ENCODE measurements at places on chromosomes 5 and 9.

DNA sequence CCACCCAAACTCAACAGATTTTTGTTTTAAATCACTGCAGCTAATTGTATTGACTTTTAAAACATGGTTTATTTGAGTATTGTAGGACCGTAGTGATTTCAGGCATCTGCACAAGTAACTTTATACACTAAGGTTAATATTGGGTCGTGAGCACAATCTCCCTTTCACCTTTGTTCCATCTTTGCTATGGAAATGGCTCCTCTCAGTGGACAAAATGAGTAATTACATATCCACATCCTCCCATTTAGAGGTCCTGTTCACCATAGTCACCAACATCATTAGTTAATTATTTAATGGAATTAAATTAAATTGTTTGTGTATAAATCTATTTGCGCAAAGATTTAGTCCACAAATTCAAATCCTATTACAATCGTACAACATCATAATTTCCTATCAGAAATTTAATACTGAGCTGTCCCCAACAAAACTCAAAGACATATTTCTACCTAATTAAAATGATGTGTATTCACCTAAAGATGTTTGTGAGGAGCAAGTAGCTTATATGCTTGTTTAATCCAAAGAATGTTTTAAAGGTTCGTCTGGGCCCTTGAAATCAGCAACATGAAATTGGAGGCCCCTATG lies 173.0 kb upstream of the DAPK1 start:
- peak; percentile 80 for DNase-seq

DNA sequence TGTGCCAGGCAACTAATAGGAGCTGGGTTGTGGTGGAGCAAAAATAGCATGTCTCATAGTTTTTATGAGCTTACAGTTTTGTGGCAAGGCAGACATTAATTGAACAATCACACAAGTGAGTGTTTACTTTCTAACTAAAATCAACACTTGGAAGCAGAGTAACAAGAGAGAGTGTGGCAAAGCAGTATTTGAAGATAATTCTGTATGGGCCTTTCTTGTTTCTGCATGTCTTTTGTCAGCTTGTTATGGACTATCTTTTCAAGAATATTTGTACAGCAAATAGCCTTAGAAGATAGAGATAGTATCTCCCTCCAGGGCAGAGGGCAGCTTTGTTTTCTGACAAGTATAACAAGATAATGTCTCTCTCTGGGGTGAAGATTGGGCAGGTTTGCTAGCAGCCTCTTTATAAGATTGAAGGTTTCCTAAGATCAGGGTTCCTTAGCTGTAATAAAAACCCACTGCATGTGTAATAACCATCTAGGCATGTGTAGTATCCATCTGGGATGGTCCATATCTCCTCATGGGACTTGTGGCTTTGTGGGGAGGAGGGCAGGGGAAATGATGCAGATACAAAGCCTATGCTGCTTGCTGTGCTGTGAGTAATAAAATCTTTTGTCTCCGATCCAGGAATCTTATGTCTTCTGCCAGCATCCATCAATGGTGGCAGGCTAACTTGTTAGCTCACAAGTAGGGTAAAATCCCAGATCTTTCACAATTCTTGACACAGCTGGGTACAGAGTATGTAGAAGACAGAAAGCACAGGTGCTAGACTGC lies 479.9 kb downstream of the KDM4C start:
- DNase-seq = no peak

- DNase-seq = no peak
Observed at GRCh38 chr9:79671558-79671957, 99.8 kb downstream of the TLE4 start.

GRCh38 chr9:76835571-76836283 lies 70.2 kb downstream of the PRUNE2 start:
- DNase-seq = peak; percentile 77

DNA sequence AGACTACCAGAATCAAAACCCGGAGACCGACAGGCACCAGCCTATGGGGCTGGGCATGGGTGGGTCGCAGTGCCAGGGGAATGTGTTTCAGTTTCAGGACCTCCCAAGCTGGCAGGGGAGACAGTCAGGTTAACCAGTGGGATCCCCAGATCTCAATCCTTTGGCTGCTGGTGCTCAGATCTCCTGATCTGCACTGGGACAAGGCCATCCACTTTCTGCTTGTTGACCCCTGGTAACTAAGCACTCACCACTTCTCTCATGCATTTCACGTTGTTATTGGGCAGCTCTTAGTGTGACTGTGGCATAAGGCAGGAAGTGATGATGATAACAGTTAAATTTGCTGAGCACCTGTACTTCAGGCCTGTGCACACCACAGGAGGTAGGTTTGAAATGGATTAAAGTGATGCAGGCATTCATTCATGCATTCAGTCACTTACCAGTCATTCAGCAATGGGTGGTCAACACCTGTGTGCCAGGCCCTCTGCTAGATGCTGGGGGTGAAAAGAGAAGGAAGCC lies 42.1 kb upstream of the STXBP1 start:
- peak; percentile 70 for DNase-seq

DNA sequence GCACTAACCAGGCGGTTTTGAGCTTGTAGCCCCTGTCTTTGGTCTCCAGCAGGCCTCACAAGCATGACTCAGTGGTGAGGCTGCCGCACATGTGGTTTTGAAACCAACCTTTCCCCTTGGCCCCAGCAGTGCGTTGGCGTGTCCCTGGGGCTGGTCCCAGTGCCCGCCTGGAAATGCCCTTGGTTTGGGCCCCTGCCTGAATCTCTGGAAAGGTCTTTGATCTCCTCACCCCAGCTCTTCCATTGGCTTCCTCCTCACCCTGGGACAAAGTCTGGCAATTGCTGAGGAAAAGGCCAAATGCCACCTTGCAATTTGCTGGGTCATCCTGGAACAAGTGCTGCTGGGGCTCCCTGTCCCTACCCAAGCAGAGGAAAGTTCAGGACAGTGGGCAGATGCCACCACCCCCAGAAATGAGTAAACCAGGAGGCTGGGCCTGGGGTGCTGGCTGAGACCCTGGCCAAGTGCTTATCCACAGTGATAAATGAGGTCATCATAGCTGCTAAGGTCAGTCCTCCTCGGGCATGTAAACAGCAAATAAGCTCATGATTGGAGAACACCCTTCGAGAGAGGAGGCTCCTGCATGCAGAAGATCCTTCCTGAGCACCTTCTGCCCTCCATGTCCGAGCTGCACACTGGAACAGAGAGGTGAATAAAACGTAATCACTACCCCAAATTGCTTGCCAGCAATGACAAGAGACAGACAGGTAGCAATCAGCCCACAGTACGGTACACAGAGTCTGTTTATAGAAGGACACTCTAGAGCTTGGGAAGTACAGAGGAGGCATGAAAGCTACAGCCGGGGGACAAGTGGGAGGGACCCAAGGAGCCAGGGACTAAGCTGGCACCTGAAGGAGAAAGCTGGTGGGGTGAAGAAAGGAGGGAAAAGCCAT lies 98.9 kb upstream of the CPEB4 start:
- DNase-seq = no peak

DNA sequence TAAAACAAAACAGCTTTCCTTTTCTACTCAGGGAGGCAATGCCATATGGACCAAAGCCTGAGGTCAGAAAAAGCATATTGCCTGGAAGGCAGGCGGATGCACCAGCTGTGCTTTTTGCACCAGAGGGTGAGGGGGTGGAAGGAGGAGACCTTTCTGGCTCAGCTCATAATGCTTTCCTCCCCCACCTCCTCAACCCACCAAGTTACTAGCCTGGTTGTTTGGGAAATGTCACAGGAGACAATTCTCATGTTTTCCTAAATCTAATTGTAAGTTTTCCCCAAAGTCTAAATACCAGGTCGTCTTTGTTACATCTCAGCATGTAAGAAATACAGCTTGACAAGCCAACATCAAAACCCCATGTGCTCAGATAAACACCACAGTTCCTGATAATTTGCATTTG lies 72.6 kb upstream of the DMRTA1 start:
- no peak for DNase-seq

DNA sequence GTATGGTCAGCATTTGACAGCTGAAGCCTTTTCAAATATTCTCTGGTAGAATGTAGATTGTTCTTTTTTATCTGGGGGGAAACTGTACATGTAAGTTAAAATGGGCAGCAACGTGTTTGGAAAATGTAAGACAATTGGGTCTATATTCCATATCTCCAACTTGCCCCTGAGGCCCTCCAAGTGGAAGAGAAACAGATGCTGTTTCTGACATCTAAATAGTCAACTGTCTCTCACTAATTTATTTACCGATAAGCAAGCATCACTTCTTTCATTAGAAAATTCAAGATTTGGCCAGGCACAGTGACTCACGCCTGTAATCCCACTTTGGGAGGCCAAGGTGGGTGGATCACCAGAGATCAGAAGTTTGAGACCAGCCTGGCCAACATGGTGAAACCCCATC lies 120.2 kb upstream of the TBCA start:
- no peak for DNase-seq

- no peak for DNase-seq
Observed at GRCh38 chr9:80020056-80020455, 448.3 kb downstream of the TLE4 start.

DNA sequence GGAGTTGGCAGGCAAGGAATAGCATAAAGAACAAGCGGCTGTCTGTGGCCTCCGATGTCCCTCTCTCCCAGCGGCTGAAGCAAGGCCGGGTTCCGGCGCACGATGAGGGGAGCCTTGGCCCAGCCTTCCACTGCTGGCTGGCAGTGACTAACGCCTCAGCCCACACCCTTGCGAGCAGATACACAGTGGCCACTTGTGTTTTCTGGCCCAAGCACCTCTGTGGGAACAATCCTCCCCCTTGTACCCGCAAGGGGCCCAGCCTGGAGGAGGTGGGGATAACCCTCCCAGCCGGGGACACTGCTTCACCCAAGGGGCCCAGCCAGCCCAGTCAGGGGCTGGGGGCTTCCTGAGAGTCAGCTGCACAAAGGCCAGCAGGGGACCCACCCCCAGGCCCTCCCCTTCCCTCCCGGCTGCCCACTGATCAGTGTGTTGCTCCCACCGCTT lies 23.2 kb downstream of the STK10 start:
- DNase-seq = no peak

DNA sequence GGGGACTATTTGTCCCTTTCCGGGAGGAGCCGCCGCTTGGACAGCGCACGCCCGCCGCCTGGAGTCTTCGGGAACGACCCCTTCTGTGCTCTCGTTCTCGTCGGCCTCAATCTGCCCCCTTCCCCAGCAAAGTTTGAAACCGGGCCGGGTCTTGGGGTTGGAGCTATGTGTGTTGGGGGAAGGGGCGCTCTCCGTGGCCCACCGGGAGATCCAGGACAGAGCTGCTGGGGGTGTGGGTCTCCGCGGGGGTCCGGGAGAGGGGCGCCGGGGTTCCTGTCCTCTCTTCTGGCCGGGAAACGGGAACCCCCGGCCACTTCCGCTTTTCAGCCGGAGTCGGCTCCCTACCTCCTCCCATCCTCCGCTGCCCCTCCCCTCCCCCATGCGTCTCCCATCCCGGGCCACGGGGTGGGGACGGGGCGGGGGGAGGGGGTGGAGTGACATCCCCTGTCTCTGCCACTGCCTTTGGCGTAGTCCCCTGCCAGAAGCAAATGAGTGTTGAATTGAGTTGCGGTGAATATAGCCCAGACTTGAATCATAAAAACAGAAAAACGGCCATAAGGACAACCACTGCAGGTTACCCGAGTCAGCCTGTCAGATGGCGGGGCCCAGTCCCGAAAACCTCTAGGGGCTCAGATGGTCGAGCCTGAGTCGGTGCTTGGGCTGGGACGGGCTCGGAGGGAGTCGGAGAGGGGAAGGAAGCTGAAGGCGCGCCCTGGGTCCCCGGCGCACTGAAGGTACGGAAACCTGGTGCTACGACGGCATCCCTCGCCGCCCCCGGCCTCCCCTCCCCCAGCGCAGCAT lies 1.1 kb downstream of the CPLX2 start:
- no peak for DNase-seq

DNA sequence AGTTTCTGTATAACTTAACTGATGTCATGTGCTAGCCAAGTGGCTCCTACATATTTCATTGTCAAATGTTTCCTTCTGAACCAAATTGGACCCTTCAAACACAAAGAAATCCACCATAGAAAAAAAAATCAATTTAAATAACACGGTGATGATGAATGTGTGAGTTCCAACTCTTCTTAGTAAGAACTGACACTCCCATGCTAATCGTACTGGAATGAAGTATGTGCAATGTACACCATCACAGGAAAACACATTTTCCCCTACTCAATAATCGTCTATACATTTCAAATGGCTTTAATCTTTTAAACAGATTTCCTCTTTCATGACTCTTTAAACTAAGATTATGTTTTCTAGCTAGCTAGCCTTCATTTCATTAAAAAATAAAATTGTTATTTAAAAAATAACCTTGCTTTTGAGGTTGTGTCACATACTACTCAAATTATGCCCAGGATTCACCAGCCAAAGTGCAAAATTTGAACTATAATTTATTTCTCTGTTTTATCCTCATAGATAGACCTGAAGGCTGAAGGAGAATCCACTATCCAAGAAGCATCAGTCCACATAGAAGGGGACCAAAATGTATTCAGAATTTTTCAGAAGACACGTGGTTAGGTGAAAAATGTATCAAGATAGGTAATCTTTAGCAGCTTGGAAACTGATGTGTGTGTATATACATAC lies 131.0 kb upstream of the ITGA1 start:
- no peak for DNase-seq

DNA sequence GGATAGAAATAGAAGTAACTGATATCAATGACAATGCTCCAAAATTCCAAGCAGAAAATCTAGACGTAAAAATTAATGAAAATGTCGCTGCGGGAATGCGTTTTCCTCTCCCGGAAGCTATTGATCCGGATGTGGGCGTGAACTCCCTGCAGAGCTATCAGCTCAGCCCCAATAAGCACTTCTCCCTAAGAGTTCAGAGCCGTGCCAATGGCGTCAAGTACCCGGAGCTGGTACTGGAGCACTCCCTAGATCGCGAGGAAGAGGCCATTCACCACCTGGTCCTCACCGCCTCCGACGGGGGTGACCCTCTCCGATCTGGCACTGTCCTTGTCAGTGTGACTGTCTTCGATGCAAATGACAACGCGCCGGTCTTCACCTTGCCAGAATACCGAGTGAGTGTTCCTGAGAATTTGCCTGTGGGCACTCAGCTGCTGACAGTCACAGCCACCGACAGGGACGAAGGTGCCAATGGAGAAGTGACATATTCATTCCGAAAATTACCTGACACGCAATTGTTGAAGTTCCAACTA lies 818 bp downstream of the PCDHGA10 start:
- DNase-seq = no peak

- no peak for DNase-seq
Observed at GRCh38 chr5:40365342-40366330, 314.1 kb upstream of the PTGER4 start.

GRCh38 chr5:177350776-177351391 lies 584 bp downstream of the LMAN2 start:
- no peak for DNase-seq

DNA sequence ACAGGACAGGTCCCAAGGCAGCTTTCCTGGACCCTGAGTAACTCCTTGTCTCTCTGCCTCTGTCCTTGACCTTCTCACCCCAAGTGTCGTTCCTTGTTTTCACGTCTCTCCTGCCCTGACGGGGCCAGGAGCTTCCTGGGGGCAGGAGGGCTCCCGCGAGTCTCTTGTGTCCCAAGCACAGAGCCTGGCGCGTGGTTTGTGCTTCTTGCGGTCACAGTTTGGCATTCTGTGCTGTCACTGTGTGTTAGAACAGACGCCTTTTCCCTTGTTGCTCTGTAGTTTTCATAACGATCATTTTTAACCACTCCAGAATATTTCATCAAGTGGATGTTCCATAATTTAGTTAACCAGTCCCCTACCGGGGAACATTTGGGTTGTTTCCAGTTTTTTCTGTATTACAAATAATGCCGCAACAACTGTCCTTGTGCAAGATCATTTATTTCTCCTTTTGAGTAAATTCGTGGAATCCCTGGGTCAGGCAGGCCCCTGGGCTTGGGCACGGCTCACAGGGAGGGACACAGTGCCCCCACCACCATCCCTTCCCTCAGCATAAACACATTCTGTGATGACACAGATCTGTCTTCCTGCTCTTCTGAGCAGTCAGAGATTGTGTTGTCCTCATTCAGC lies 71.9 kb downstream of the TSPAN17 start:
- no peak for DNase-seq

- no peak for DNase-seq
Observed at GRCh38 chr9:123450996-123451395, 95.0 kb downstream of the CRB2 start.
